ENCODE measurements at places on chromosomes 11 and 22.

- DNase-seq = no peak
Measured at GRCh38 chr22:32319861-32320406, 37.7 kb upstream of the RFPL3 start.

- peak; percentile 56 for DNase-seq
Measured at GRCh38 chr11:45371251-45372115, 85.3 kb upstream of the SYT13 start.

- DNase-seq = no peak
Measured at GRCh38 chr11:19080579-19080993, 20.1 kb upstream of the MRGPRX2 start.

- no peak for DNase-seq
Measured at GRCh38 chr11:125551835-125552342, 17.4 kb upstream of the EI24 start.

- DNase-seq = no peak
Measured at GRCh38 chr11:114970927-114971645, 292.8 kb downstream of the NXPE2 start.

- no peak for DNase-seq
Measured at GRCh38 chr22:26777156-26777801, 119.9 kb downstream of the MIAT start.

- DNase-seq = no peak
Measured at GRCh38 chr11:111532365-111532709, 8.2 kb upstream of the LAYN start.

- DNase-seq = no peak
Measured at GRCh38 chr11:85809191-85809590, 1.8 kb downstream of the SYTL2 start.

GRCh38 chr22:43477966-43478365, 66.2 kb downstream of the MPPED1 start:
- no peak for DNase-seq

- no peak for DNase-seq
Measured at GRCh38 chr11:128802358-128802981, 64.6 kb downstream of the KCNJ1 start.

- no peak for DNase-seq
Measured at GRCh38 chr11:9719566-9720289, 55.9 kb downstream of the SWAP70 start.

- no peak for DNase-seq
Measured at GRCh38 chr22:35792506-35792905, 74.8 kb downstream of the APOL5 start.

GRCh38 chr11:133078591-133079404, 453.5 kb downstream of the OPCML start:
- peak; percentile 12 for DNase-seq

DNA sequence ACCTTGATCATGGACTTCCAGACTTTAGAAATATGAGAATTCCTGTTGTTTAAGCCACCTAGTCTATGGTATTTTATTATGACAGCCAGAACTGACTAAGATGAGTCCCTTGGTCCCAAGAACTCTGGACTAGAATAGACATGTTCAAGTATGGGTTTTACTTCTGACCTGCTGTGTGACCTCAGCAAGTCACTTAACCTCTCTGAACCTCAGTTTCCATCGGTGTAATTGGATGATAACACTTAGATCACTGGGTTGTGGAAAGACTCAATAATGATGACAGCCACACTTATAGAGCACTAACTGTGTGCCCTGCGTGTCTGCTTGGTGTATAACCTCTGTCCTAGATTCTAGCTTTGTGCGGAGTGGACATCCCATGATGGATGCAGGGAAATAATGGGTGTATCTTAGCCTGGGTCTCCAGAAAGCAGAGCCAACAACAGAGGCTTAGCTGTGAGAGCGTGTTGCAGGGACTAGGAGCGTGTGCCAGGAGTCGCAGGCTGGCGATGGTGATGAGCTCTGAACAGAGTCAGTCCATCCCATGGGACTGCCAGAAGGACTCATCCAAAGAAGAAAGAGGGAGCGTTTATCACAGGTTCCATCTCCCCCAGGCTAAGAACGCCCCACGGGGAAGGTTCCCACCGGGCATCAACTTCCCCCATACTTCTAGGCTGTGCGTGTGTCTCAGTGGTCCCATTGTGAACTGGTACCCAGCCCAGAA, 93.2 kb upstream of the TP53I11 start:
- peak; percentile 63 for DNase-seq

DNA sequence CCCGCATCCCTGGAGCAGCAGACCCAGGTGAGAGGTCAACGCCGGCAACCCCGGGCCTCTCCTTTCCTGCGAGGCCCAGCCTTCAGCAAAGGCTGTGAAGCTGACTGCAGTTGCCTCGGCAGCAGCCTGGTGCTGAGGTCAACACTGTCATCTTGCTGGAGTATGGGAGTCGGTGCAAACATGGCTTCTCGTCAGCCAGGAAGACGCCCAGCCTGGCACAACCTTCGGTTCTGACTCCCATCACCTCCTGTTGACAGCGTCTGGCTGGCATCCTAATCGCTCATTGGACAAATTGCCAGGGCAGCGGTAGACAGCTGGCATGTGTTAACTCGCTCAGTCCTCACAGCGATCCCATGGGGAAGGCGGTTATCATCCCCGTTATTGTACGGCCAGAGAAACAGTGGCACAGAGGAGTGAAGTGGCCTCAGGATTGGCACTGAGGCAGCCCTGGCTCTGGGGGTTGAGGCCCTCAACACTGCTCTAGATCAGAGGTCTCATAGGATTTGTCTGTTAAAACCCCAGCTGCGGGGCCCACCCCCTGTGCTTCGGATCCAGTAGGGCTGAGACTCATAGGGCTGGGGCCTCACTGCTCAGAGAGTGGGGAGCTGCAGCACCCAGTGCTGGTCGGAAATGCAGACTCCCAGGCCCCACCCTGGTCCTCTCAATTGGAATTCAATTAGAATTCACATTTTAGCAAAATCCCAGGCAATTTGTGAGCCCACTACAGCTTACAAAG, 39.3 kb upstream of the TP53I11 start:
- no peak for DNase-seq

GRCh38 chr11:26985943-26986342, 8.0 kb upstream of the FIBIN start:
- DNase-seq = no peak

GRCh38 chr22:35604621-35605368, 12.3 kb downstream of the MB start:
- DNase-seq = peak; percentile 46

- no peak for DNase-seq
Measured at GRCh38 chr22:44450503-44450902, 47.5 kb downstream of the RTL6 start.

DNA sequence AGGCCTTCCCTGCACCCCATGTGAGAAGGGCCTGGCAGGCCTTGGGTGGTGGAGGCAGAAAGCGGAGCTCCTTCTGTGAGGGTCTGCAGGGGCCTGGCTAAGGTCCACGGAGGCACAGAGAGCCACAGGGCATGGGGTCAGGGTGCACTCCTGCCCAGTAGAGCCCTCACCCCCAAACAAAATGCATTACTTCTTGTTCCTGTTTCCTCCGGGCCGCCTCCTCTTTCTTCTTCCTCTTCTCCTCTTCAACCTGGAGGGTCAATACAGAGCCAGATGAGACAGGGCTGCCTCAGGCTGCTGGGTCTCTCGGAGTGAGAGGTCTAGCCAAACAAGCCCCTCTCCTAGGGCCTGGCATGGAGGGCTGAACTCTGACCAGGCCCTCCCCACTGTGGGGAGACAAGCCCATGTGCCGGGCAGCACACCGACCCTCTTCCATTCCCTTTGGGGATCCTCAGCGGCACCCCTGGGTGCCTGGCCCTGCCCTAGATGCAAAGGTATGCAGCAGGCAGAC, 10.3 kb upstream of the NAP1L4 start:
- no peak for DNase-seq

GRCh38 chr11:85823816-85824215, 12.9 kb upstream of the SYTL2 start:
- no peak for DNase-seq

GRCh38 chr11:57094181-57094935, 87.4 kb upstream of the LRRC55 start:
- DNase-seq = no peak

DNA sequence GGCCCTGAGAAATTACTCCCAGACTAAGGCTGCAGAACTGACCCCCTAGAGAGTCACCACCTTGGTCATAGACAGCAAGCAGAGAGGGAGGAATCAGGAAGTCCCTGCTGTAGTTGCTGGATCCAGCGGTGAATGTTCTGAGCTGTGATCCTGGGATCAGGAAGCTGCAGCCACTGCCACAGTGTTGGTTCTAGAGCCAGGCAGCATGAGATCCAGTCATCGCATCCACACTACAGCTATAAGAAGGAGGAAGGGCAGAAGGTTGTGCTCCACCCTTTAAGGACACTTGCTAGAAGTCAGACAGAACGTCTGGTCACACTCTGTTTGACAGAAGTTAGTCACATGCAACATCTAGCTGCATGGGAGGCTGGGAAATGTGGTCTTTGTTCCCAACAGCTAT, 104.7 kb upstream of the OR4B1 start:
- no peak for DNase-seq

DNA sequence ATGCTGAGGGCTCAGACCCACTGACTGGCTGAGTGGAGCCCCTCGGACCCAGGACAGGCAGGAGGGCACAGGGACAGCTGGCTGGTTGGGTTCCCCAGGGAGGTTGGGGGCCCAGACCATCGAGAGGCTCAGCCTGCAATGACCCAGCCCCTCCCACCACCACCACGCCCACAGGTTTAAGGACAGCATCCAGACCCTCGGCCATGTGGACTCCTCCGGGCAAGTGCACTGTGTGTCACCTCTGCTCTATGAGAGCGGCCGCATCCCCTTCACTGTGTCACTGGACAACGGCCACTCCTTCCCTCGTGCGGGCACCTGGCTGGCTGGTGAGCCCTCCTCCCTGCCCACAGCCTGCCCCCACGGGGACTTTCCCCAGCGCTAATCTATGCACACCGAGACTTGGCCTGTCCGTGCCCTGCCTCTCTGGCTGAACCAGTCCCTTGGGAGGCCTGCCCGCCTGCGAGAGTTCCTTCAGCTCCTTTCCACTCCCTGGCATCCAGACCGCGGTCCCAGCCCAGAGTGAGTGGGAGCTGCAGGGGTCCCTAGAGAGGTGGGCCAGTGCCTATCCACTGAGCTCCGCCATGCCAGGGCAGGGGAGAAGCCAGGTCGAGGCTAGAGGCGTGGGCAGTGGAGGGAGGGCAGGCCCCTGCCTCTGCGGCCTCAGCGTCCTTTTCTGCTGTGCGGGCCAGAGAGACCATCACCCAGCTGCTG, 2.2 kb downstream of the SUSD2 start:
- DNase-seq = no peak

DNA sequence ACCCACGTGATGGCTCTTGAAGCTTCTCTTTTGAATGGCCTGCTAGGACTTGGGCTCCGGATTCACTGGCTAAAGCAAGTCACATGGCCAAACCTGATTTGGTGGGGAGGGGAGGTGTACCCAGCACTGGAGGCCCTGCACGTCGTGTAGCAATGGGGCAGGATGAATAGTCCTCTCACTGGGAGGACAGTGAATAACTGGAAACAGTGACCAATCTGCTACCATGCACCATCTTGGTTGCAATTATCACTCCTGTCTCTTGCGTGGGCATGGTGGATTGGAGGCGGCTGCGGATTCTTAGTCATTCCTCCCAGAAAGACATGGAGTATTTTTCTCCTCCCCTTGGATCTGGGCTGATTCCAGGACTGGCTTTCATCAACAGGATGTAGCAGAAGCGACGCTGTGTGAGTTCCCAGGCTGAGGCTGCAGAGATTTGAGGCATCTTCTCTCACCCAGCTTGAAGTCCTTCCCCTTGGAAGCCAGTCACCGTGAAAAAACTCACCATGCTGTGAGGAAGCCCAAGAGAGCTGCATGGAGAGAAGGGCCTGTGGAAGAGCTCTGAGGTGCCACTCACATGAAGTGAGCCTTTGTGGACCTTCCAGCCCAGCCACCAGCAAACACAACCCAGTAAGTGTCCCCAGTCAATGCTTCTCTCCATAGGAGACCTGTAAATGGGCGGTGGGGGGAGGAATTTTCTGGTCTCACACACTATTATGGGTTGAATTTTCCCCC, 70.4 kb downstream of the IGLL1 start:
- peak; percentile 96 for DNase-seq

DNA sequence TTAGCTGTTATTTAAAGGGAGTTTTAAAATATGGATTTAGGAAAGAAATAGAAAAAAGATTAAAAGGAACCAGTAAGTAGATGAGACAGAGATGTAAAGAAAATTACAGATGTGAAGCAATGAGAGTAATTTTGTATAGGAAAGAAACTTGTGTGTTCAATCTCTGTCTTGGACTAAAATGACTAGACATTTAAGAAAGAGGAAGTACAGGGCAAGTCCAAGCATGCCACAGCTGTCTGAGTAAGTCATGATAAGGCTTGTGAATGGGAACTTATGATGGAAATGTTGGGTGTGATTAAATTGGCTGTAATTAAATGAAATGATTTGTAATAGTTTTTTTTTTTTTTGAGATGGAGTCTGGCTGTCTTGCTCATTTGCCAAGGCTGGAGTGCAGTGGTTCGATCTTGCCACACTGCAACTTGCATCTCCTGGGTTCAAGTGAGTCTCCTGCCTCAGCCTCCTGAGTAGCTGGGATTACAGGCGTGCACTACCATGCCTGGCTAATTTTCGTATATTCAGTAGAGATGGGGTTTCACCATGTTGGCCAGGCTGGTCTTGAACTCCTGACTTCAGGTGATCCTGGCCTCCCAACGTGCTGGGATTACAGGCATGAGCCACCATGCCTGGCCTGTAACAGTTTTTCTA, 5.9 kb upstream of the ACY3 start:
- DNase-seq = no peak

Data from SK-N-DZ (cell line).